Upper lobe of left lung (tissue), 6 donors: ENCODE measurements at places on chromosomes 5 and 9.

DNA sequence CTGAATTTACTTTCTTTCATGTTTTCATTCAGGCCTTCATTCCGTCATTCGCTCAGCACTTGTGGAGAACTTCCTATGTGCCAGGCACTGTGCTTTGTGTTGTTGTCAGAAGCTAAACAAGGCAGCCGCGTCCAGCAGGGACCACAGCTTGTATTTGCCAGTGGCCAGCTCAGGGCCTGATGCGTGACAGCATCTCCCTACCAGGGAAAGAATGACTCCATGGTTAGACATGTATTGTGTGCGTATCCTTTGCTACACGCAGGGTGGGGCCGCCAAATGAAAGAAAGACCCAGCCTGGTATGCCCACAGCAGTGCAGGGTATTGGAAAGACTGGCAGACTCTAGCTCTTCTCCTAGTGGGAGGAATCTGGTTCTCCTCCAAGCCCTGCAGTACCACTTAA, 4.7 kb upstream of the COL27A1 start:
- H3K27me3 ChIP-seq: peaks cover 18% of the 10 kb centered on the region
- H3K27ac ChIP-seq: no peak overlapping the region
- H3K4me1 ChIP-seq: peaks cover 19% of the 10 kb centered on the region
- H3K36me3 ChIP-seq: no peaks in the 10 kb centered on the region
- no peak overlapping the region for H3K4me3 ChIP-seq

DNA sequence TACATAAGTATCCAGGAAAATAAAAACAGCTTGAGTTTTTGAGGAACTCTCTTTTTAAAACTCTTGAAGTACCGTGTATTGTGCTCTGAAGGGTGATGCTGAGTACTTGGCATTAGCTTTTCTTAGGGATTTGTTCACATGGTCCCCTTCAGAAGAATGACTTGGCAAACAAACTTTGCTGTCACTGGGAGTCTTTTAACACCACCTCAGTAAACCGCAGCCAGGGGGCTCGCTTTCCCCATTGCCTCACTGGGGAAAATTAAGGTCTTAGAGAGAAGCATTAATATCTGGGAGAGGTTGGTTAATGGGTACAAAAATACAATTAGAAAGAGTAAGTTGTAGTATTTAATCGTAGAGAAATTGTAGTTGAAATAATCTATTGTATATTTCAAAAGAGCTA, 105.9 kb upstream of the DAP start:
- H3K36me3 ChIP-seq: no peaks in the 10 kb centered on the region
- no peaks in the 10 kb centered on the region for H3K27me3 ChIP-seq
- DNase-seq: peak; percentile 52
- peak overlapping the region; percentile 2 for H3K27ac ChIP-seq
- H3K4me1 ChIP-seq: no peaks in the 10 kb centered on the region

GRCh38 chr5:152102057-152102456, 177.4 kb upstream of the GLRA1 start:
- H3K27ac ChIP-seq: no peak overlapping the region
- H3K27me3 ChIP-seq: no peaks in the 10 kb centered on the region
- no peak overlapping the region for H3K4me3 ChIP-seq
- DNase-seq: no peak
- H3K4me1 ChIP-seq: no peaks in the 10 kb centered on the region

GRCh38 chr9:133238851-133239532, 29.9 kb upstream of the OBP2B start:
- no peaks in the 10 kb centered on the region for H3K27me3 ChIP-seq
- H3K4me1 ChIP-seq: peaks cover 24% of the 10 kb centered on the region
- DNase-seq: peak; percentile 91

DNA sequence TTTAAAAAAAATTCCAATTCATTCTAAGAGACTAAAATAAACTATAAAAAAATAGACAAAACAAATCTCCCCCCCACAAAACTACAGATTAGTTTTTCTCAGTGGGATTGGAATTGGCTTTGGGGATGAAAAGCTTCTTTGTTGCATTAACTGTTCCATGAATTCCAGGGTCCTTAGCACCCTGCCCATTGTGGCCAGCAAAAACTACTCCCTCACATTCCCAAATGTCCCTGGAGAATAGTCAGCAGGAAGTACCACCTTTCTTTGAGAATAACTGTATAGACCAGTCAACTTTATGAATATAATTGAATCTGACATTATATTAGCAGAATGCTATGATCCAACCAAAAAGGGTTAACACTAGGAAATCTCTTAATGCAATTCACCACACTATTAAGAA, 147.9 kb downstream of the LPAR1 start:
- DNase-seq: no peak
- H3K27ac ChIP-seq: no peak overlapping the region
- no peaks in the 10 kb centered on the region for H3K36me3 ChIP-seq
- H3K27me3 ChIP-seq: no peaks in the 10 kb centered on the region
- H3K4me3 ChIP-seq: no peak overlapping the region

DNA sequence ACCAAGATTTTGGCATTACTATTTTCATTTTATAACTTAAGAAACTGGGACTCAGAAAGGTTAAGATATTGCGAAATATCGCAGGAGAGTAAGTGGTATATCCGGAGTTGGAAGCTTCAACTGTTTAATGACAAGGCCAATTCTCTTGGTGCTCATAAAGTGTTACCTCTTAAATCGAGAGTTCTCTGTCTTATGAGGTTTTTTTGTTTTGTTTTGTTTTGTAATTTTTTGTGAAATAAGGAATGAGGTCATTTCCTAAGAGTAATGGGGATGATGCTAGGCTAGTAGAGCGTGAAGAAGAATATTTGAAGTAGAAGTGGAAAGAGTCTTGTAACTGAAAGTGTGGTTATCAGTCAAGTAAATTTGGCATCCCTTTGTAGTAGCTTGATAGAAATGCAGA, 183.2 kb upstream of the DAB2 start:
- no peak for DNase-seq
- no peak overlapping the region for H3K4me3 ChIP-seq
- H3K4me1 ChIP-seq: no peaks in the 10 kb centered on the region
- no peak overlapping the region for H3K27ac ChIP-seq

DNA sequence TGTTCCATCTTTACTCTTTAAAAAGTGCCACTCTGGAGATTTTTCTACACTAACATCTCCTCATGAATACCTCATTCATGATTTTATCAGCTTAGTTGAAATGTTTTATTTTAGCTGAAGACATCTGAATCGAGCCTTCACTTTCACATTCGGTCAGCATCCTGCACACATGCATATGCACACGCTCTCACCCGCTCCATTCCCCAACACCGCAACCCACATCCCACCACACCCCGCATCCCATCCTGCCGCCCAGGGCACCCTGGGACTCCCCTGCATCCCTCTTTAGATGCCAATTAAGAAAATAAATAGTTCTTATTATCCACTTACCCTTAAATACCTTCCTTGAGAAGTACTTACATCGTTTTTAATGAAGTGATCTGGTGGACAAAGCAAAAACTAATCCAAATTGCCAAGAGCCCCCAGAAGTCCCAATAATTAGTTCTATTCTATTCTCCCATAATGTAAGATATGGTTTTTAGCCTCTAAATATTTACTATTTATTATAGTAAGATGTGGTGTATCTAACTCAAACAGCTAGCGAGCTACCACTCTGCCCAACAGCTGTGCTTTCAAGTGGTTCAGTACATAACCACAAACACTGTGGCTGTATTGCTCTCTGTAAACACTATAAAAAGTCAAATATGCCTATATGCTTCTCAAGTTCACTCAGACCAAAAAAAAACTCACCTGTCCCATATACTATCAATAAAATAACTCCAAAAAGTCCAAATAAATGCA, 38.2 kb downstream of the GZMK start:
- H3K36me3 ChIP-seq: no peaks in the 10 kb centered on the region
- no peak for DNase-seq
- H3K4me3 ChIP-seq: no peak overlapping the region

DNA sequence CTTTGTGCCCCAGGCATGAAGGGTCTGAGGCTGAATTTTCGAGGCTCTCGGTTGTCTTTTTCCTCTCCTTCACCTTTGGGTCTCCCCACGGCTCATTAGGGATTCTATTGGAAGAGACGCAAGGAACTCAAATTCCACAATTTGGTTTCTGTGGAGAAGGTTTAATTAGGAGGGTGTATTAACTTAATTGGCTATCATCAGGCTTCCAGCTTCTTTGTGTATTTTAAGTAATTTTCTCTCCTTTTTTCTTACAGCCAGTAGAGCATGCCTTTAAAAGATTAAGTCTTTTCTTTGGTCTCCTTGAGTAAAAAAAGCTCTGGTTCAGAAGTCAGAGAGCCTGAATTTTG, 115.4 kb downstream of the PDZD2 start:
- no peak overlapping the region for H3K4me3 ChIP-seq
- DNase-seq: no peak
